ENCODE measurements at places on chromosomes 13 and 19. TPM values are rescaled to one million over a fixed set of nuclear protein-coding genes. Genes with fewer than 3 reads are reported as not detected.

DNA sequence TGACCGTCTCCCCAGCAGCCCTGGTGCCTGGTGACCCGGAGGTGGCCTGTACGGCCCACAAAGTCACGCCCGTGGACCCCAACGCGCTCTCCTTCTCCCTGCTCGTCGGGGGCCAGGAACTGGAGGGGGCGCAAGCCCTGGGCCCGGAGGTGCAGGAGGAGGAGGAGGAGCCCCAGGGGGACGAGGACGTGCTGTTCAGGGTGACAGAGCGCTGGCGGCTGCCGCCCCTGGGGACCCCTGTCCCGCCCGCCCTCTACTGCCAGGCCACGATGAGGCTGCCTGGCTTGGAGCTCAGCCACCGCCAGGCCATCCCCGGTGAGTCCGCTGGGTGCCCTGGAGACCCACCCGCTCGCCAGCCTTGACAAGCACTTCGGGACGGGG, 2.2 kb downstream of the MADCAM1 start:
- H3K27me3 ChIP-seq, result peaks cover 20% of the 10 kb centered on the region
- no peak overlapping the region for H3K27ac ChIP-seq
- no peak overlapping the region for H3K4me3 ChIP-seq
- peaks cover 6% of the 10 kb centered on the region for H3K36me3 ChIP-seq

GRCh38 chr13:98072476-98072875, 70.4 kb upstream of the FARP1 start:
- no peaks in the 10 kb centered on the region for H3K36me3 ChIP-seq
- no peak for DNase-seq
- no peaks in the 10 kb centered on the region for H3K4me1 ChIP-seq
- no peaks in the 10 kb centered on the region for H3K27me3 ChIP-seq

- H3K27ac ChIP-seq, result peak within 1 kb of the TSS; percentile 99
- H3K36me3 ChIP-seq, result peaks cover 22% of the 10 kb centered on the region
- H3K4me3 ChIP-seq, result peak within 1 kb of the TSS; percentile 97
- H3K27me3 ChIP-seq, result no peaks in the 10 kb centered on the region
- H3K4me1 ChIP-seq, result peaks cover 25% of the 10 kb centered on the region
These were observed at the start of gene CCDC9 for GRCh38 chr19:47255879-47256692. CCDC9 (plus strand) TSS chr19:47256525; CDS start chr19:47258401, 1,876 bp downstream.

- no peak for DNase-seq
- H3K36me3 ChIP-seq, result no peaks in the 10 kb centered on the region
- H3K4me1 ChIP-seq, result no peaks in the 10 kb centered on the region
- no peak overlapping the region for H3K27ac ChIP-seq
- H3K27me3 ChIP-seq, result no peaks in the 10 kb centered on the region
- no peak overlapping the region for H3K4me3 ChIP-seq
These were observed 799.1 kb upstream of the SPRY2 start for GRCh38 chr13:81139987-81140386.

- H3K27me3 ChIP-seq, result peaks cover 19% of the 10 kb centered on the region
- H3K27ac ChIP-seq, result no peak within 1 kb of the TSS
- DNase-seq, result no peak
- H3K4me3 ChIP-seq, result no peak within 1 kb of the TSS
- no peaks in the 10 kb centered on the region for H3K36me3 ChIP-seq
These were observed at the start of gene FXYD7 for GRCh38 chr19:35143231-35143715. FXYD7 (plus strand) TSS chr19:35143255; CDS start chr19:35143334, 79 bp downstream.

DNA sequence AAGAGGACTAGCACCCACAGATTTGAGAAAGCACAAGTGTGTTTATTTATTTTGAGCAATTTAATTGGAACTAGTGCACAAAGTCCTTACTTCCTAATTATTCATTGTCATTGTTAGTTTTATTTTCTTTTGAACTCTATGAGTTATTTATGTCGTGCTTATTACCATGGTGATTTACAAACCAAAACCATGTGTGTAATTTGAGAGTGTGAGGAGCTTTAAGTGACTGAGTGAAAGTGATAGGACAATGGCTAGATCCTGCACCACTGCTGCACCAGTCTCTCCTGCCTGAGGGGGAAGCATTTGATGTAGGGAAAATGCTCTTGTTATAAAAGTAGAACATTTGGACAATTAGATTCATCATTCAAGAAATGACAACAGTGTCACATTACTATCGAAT, 172.3 kb upstream of the KLF12 start:
- H3K27ac ChIP-seq, result no peak overlapping the region
- H3K27me3 ChIP-seq, result no peaks in the 10 kb centered on the region
- H3K4me1 ChIP-seq, result no peaks in the 10 kb centered on the region
- peak; percentile 18 for DNase-seq

- peak overlapping the region; percentile 33 for H3K27ac ChIP-seq
- H3K27me3 ChIP-seq, result no peaks in the 10 kb centered on the region
- no peaks in the 10 kb centered on the region for H3K36me3 ChIP-seq
- no peak overlapping the region for H3K4me3 ChIP-seq
These were observed 8.4 kb upstream of the COG3 start for GRCh38 chr13:45456196-45456972.

GRCh38 chr19:14369399-14370168, 11.7 kb upstream of the ADGRE5 start:
- no peak overlapping the region for H3K27ac ChIP-seq
- H3K27me3 ChIP-seq, result no peaks in the 10 kb centered on the region
- H3K36me3 ChIP-seq, result no peaks in the 10 kb centered on the region
- no peak overlapping the region for H3K4me3 ChIP-seq
- DNase-seq, result no peak
- peaks cover 7% of the 10 kb centered on the region for H3K4me1 ChIP-seq

DNA sequence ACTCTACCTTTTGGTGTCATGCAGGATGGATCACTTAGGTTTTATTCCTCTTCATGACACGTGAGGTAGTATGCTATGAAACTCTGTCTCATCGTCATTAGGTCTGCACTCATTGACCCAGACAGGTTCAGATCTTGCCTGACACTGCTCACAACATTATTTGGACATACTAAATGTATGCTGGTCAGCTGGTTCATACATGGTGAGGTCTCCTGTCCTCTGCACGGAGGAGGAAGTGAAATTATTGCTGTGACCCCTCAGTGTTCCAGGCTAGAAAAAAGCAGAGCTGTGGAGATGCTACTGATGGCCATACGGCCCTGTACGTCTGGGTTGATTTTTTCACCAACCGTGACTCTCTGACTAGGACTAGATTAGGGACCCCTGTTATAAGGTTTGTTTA, 35.8 kb downstream of the LATS2 start:
- H3K4me1 ChIP-seq, result no peaks in the 10 kb centered on the region
- no peak for DNase-seq
- no peak overlapping the region for H3K27ac ChIP-seq
- H3K4me3 ChIP-seq, result no peak overlapping the region
- H3K27me3 ChIP-seq, result no peaks in the 10 kb centered on the region
- H3K36me3 ChIP-seq, result peaks cover 44% of the 10 kb centered on the region

- peaks cover 7% of the 10 kb centered on the region for H3K36me3 ChIP-seq
- peak overlapping the region; percentile 79 for H3K4me3 ChIP-seq
- H3K27ac ChIP-seq, result peak overlapping the region; percentile 81
These were observed 2.1 kb upstream of the HOOK2 start for GRCh38 chr19:12777217-12778016.

DNA sequence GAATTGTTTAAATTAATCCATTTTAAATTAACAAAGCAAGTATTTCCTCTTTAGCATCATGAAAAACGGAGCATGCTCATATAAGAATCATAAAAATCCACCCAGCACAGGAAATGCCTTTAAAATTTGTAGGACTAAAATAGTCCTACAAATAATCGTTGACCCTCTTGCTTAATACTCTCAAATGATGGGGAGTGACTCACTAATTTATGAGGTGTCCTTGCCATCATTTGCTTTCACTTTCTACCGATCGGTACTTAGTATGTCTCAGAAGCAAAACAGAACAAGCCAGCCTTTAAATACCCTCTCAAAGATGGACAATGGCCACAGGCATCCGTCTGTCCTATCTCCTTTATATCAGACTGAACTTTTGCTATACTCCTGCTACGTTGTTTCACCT, 97.2 kb downstream of the SUCLA2 start:
- DNase-seq, result peak; percentile 60
- H3K27ac ChIP-seq, result no peak overlapping the region
- no peaks in the 10 kb centered on the region for H3K27me3 ChIP-seq
- peaks cover 4% of the 10 kb centered on the region for H3K36me3 ChIP-seq
- H3K4me3 ChIP-seq, result no peak overlapping the region

GRCh38 chr19:11191273-11191755, 6.0 kb downstream of the KANK2 start:
- no peaks in the 10 kb centered on the region for H3K27me3 ChIP-seq
- H3K4me1 ChIP-seq, result peaks cover 13% of the 10 kb centered on the region
- no peak overlapping the region for H3K27ac ChIP-seq
- H3K4me3 ChIP-seq, result no peak overlapping the region
- H3K36me3 ChIP-seq, result peaks cover 61% of the 10 kb centered on the region

- DNase-seq, result no peak
- H3K4me3 ChIP-seq, result no peak overlapping the region
- peaks cover 13% of the 10 kb centered on the region for H3K36me3 ChIP-seq
These were observed 37.4 kb downstream of the ZNF787 start for GRCh38 chr19:56083668-56084067.

- no peak overlapping the region for H3K4me3 ChIP-seq
- peaks cover 26% of the 10 kb centered on the region for H3K4me1 ChIP-seq
- peak; percentile 89 for DNase-seq
- no peaks in the 10 kb centered on the region for H3K27me3 ChIP-seq
- no peaks in the 10 kb centered on the region for H3K36me3 ChIP-seq
These were observed 73.2 kb upstream of the MEDAG start for GRCh38 chr13:30832845-30833332.

GRCh38 chr19:13850910-13851733, 25.8 kb upstream of the NANOS3 start:
- H3K4me3 ChIP-seq, result peak overlapping the region; percentile 65
- DNase-seq, result peak; percentile 95
- peaks cover 10% of the 10 kb centered on the region for H3K4me1 ChIP-seq
- peak overlapping the region; percentile 100 for H3K27ac ChIP-seq

GRCh38 chr13:85661675-85662074, 137.5 kb downstream of the SLITRK6 start:
- H3K27ac ChIP-seq, result no peak overlapping the region
- no peaks in the 10 kb centered on the region for H3K27me3 ChIP-seq
- H3K4me3 ChIP-seq, result no peak overlapping the region
- no peaks in the 10 kb centered on the region for H3K36me3 ChIP-seq
- DNase-seq, result no peak
- peaks cover 21% of the 10 kb centered on the region for H3K4me1 ChIP-seq

DNA sequence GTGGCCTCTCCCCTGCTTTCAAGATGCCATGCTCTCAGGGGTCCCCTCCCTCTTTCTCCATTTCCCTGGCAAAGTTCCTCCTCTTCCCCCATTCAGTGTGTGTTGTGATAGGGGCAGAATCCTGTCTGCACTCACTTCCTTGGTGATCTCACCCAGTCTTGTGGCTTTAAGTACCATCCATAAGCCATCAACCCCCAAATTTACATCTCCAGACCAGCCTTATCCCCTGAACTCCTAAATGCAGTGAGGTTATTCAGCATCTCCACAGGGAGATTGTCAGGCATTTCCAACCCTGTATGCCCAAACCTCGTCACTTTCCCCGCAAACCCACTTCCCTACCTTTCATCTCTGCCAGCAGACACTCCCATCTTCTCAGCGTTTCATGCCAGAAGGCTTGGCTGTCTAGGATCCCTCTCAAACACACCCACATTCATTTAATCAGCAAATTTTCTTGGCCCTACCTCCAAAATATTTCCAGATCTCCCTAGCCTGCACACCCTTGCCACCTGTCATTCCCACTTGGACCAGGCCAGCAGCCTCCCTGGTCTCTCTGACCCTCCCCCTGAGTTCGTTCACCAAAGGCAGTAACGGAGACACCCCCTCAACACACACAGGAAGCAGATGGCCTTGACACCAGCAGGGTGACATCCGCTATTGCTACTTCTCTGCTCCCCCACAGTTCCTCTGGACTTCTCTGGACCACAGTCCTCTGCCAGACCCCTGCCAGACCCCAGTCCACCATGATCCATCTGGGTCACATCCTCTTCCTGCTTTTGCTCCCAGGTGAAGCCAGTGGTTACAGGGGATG, at the start of gene HCST:
HCST (plus strand) TSS at position 676 of the 808 bp plus-strand sequence; CDS start at position 741, 65 bp downstream.
- peaks cover 16% of the 10 kb centered on the region for H3K4me1 ChIP-seq
- H3K27me3 ChIP-seq, result no peaks in the 10 kb centered on the region
- H3K4me3 ChIP-seq, result peak within 1 kb of the TSS; percentile 63
- no peaks in the 10 kb centered on the region for H3K36me3 ChIP-seq
- DNase-seq, result no peak
- peak within 1 kb of the TSS; percentile 81 for H3K27ac ChIP-seq

- no peak overlapping the region for H3K4me3 ChIP-seq
- H3K36me3 ChIP-seq, result no peaks in the 10 kb centered on the region
- no peaks in the 10 kb centered on the region for H3K4me1 ChIP-seq
- H3K27me3 ChIP-seq, result no peaks in the 10 kb centered on the region
- DNase-seq, result no peak
These were observed 93.5 kb downstream of the ZDHHC20 start for GRCh38 chr13:21365574-21365973.

DNA sequence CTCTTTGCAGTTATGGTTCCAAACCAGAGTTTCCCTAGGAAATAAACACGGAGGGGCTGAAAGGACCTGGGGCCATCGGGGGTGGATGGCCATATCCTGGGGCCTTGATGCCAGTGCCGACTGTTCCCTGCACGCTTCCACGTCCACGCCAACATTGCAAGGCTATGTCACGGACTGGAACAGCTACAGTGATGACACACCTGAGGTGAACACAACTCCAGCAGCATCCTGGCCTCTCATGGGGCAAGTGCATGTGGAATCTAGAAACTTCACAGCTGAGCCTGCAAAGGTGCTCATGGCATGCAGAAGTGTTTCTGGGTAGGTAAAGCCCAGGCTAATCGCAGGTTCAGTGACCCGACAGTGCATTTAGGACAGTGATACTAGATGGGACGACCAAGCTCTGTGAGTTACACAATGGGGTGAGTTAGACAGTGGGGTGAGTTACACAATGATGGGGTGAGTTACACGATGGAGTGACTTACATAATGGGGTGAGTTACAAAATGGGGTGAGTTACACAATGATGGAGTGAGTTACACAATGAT, 52.0 kb upstream of the GAS6 start:
- peaks cover 10% of the 10 kb centered on the region for H3K36me3 ChIP-seq
- DNase-seq, result peak; percentile 68

GRCh38 chr13:114074671-114075315, 57.6 kb downstream of the RASA3 start:
- H3K27me3 ChIP-seq, result no peaks in the 10 kb centered on the region
- H3K27ac ChIP-seq, result no peak overlapping the region
- no peak overlapping the region for H3K4me3 ChIP-seq

GRCh38 chr19:46954993-46955812, 64.4 kb upstream of the NPAS1 start:
- peaks cover 28% of the 10 kb centered on the region for H3K4me1 ChIP-seq
- H3K27ac ChIP-seq, result no peak overlapping the region
- H3K4me3 ChIP-seq, result no peak overlapping the region
- no peak for DNase-seq
- H3K36me3 ChIP-seq, result peaks cover 37% of the 10 kb centered on the region
- no peaks in the 10 kb centered on the region for H3K27me3 ChIP-seq

- H3K4me1 ChIP-seq, result peaks cover 12% of the 10 kb centered on the region
- no peak overlapping the region for H3K27ac ChIP-seq
- DNase-seq, result peak; percentile 69
- H3K4me3 ChIP-seq, result no peak overlapping the region
- no peaks in the 10 kb centered on the region for H3K27me3 ChIP-seq
These were observed 35.6 kb downstream of the GJA3 start for GRCh38 chr13:20125129-20125782.

- peaks cover 69% of the 10 kb centered on the region for H3K36me3 ChIP-seq
- no peaks in the 10 kb centered on the region for H3K27me3 ChIP-seq
- no peak for DNase-seq
- no peak overlapping the region for H3K4me3 ChIP-seq
- H3K4me1 ChIP-seq, result no peaks in the 10 kb centered on the region
These were observed 30.2 kb downstream of the PDCD5 start for GRCh38 chr19:32611161-32611560.

The ZNF560 gene
- total RNA-seq, result not detected

The RASIP1 gene
- 3.0 TPM for total RNA-seq

The EPS8L1 gene
- total RNA-seq, result 9.9 TPM

The PGLYRP1 gene
- not detected for total RNA-seq

The S1PR4 gene
- total RNA-seq, result 0.39 TPM

The KLK11 gene
- not detected for total RNA-seq

The ZNF611 gene
- 12.6 TPM for total RNA-seq

The CGB3 gene
- not detected for total RNA-seq

The MAP4K1 gene
- 0.56 TPM for total RNA-seq

The COMP gene
- total RNA-seq, result not detected

The NUFIP1 gene
- 9.7 TPM for total RNA-seq

The ZNF667 gene
- total RNA-seq, result not detected

Measured in MCF 10A (cell line).